ENCODE measurements at places on chromosomes 16 and 17.

DNA sequence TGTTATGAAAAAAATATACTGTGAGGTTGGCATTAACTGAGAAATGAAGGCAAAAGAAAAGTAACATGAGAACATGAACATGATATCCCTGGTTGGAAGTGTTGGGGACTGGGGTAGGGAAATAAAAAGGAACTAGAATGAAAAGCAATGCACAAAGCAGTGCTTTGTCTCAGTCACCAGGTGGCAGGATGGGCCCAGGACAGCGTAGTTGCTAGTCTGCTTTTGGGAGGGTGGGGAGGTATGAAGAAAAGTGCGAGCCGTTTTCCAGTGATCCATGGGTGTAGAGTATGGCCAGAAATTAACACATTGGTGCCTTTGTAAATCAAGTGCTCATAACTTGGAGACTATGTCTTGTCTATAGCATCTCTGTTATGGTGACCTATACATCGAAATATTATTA is 662.5 kb upstream of the SALL1 start:
- DNase-seq, result no peak

DNA sequence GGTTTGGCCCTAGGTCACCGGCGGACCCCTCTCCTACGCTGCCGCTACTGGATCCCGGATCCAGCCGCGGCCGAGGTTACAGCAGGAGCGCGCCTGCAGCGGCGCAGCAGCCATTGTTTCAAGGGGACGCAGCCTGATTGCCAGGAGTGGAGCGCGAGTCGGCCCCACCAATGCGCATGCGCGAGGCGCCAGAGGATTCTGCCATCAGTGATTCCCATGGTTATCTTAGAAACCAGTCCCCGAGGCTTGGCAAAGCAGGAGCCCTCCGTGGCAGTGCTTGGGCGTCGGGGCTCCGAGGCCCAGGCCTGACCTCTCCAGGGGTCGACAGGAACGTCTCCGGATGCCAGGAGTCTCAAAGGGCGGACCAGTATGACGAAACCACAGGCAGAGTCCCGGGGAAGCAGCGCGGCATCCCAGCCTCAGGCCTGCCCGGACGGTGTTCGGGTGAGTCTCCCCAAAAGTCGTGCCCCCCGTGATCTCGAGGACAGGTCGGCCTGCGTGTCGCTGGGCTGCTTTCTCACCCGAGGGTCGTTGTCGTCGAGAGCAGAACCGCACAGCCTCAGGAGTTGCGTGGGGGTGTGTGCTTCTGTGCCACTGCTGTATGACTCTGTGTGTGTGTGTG is 608.5 kb downstream of the KCNJ18 start:
- no peak for DNase-seq

DNA sequence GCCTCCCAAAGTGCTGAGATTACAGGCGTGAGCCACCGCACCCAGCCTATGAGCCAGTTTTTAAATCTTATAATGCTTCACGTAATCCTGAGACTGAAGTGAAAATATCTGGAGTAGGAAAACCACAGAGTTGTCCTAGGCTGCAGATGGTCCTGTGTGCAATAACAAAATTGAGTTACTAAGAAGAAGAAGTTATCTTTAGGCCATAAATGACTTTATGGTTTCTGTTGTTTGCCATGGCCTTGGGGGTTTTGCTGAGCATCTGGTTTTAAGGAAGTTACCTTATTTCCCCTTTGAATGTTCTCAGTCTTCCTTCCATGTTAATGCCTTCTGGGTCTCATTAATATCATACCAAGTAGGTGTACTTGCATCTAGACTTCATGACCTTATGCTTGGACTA is 16.5 kb downstream of the NMT1 start:
- DNase-seq, result no peak

DNA sequence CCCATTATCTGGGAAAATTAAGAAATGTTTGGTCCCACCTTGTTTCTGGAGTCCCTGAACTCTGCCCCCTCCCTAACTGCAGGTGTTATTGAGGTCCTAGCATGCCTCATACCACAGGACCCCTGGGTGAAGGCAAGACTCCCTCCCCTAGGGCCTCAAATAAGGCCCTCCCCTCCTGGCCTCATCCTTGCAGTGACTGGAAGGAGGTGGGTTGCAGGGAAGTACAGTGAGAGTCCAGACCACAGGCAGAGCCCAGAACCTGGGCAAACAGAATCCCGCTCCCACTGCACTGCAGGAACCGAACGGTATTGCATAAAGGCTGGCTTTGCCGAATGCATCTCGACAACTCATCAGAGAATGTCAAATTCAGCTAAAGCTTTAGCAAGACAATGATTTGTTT is 126.6 kb downstream of the ASIC2 start:
- no peak for DNase-seq

- DNase-seq, result no peak
Observed at GRCh38 chr17:9676084-9676483, 30.8 kb downstream of the USP43 start.

- DNase-seq, result no peak
Observed at GRCh38 chr16:73019457-73020362, 28.2 kb downstream of the ZFHX3 start.

GRCh38 chr16:75238853-75239541 is 12.4 kb downstream of the BCAR1 start:
- DNase-seq, result no peak

- DNase-seq, result no peak
Observed at GRCh38 chr17:13154930-13155329, 137.1 kb upstream of the ELAC2 start.
